Putamen (tissue), 1 donor: ENCODE measurements at places on chromosomes 4 and X.

- no peak for DNase-seq
Measured at GRCh38 chr4:16032396-16032770, 51.4 kb downstream of the PROM1 start.

- DNase-seq, result no peak
Measured at GRCh38 chrX:112081781-112082652, 559 bp downstream of the TRPC5 start.

- DNase-seq, result no peak
Measured at GRCh38 chr4:111806331-111806730, 338.9 kb upstream of the FAM241A start.

DNA sequence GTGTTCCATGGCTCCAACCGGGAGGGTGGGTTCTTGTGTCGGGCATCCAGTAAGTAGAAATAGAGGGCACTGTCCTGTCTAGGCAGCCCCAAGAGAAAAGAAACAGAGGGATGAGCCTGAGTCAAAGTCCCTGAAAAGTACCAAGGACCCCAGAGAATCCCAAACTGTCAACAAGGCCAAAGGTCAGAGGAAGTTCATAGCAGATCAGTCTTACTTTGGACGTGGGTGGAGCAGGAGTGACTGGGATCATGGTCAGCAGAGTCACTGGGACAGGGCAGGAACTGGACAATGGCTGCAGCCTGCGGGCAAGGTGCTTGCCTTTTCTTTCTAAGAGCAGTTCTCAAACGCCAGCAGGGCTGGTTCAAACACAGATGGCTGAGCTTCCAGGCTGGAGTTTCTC lies 17.3 kb downstream of the F11 start:
- no peak for DNase-seq

GRCh38 chrX:40172401-40173142 lies 74.8 kb upstream of the BCOR start:
- no peak for DNase-seq

GRCh38 chr4:128688846-128689437 lies 120.6 kb upstream of the JADE1 start:
- no peak for DNase-seq
